ENCODE measurements at places on chromosomes 4 and X.

GRCh38 chr4:84809946-84810345 is 156.5 kb downstream of the WDFY3 start:
- DNase-seq = no peak

- no peak for DNase-seq
Observed at GRCh38 chrX:133056341-133056740, 40.6 kb downstream of the USP26 start.

DNA sequence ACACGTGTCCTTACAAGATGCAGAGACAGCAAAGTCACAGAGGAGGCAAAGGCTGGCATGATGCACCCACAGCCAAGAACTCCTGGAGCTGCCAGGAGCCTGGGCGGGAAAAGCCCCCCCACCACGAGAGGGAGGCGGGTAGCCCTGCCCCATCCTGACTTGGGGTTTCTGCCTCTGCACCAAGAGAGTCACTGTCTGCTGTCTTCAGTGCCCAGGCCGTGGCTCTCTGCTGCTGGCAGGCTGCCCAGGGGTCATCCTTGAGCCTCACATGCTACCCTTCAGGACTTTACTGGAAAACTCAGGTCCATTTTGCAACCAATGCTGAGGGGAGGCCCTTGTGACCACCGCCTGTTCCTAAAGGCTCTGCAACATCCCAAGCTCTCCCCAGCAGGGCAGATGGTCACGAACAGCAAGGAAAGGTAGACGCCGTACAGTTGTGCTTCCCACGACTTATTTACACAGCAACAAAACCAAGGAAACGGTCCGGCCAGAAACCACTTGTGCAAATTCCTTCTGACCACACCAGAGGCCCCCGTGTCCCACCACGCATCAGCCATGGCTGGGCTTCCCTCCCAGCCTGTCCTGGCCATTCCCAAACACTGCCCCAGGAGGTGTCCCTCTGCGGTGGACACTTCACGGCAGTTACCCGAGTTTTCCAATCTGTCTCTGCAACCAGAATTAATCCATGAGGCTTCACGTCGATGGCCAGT is 56.9 kb downstream of the ACOX3 start:
- DNase-seq = no peak

- DNase-seq = no peak
Observed at GRCh38 chrX:15600049-15600448, 711 bp downstream of the ACE2 start.

- DNase-seq = no peak
Observed at GRCh38 chr4:156870131-156870530, 101.5 kb downstream of the PDGFC start.

- DNase-seq = no peak
Observed at GRCh38 chr4:153521999-153522801, 56.0 kb downstream of the TMEM131L start.

GRCh38 chr4:184477201-184477999 is 3.0 kb upstream of the IRF2 start:
- DNase-seq = no peak

- DNase-seq = no peak
Observed at GRCh38 chr4:86554646-86555045, 39.5 kb upstream of the PTPN13 start.

DNA sequence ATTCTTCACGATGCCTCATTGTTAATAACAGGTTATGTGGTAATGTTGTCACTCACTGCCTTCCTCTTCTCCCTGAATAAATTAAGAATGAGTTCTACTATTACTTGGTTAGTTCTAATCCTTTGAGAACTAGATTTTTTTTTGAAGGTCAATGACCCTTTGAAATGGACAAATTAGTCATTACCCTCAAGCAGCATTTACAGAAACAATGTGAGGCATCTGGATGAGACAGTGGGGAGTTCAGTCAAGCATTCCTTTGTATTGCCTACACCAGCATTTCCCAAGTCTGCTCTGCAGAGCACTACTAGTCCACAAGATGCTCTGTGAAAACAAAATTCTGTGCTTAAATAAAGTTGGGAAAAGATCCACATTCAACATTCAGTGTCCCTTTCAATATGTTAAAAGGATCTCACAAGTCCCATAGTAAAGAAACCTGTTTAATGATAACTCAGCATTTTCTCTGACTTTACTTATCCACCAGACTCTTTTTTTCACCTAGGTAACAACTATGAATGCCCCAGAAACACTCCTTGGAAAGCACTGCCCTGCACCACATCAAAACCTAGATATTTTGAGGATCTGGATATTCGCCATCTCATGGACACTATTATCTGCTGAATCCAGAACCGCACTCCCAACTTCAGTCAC is 60.6 kb downstream of the CHRDL1 start:
- DNase-seq = peak; percentile 0

Data from A172 (cell line).